ENCODE measurements at places on chromosomes 11 and 22.

DNA sequence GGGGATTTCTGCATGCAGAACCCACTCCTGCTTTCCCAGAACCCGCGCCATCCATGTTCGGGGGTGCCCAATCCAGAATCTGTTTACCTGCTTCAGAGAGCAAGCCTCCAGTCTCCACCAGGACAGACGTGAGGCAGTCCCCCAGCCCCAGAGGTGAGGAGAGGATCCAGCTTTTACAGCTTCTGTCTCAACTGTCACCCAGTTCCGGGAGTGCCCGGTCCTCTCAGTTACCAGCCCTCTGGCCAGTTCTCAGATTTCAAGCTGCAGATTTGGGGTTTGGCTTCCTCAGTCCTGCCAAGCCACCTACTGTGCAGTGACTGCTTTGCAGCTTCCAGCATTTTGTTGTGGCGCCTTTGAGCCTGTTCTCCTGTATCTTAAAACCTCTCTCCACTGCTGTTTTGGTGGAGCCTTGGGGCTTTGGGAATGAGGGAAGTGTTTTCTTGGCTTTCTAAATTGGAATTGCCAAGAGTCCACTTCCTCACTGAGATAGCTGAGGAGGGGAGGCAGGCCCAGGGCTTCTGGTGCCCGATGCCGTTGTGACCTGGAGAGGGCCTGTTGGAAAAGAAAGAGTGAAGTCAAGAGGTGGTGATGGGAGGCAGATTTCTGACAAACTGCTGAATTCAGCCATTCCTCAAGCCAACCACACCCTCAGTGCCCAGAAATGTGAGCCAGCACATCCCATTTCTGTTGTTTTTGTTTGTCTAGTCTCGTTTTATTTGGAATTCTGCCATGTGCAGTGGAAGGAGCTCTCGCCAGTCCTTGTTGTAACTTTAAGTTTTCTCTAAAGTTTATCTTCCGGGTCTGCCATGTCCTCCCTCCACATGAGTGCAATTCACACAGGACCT is 513.4 kb downstream of the TBC1D22A start:
- DNase-seq = no peak

GRCh38 chr11:126676536-126676935 is 321.1 kb downstream of the ST3GAL4 start:
- DNase-seq = no peak

- DNase-seq = no peak
Observed at GRCh38 chr11:60781286-60781980, 3.7 kb upstream of the MS4A10 start.

GRCh38 chr22:49632199-49633009 is 195.3 kb downstream of the BRD1 start:
- no peak for DNase-seq

GRCh38 chr11:14577835-14578529 is 57.8 kb upstream of the PSMA1 start:
- no peak for DNase-seq

- DNase-seq = no peak
Observed at GRCh38 chr22:36010090-36010489, 18.5 kb downstream of the RBFOX2 start.

Data from stimulated activated CD4-positive, alpha-beta T cell treated with anti-CD3 and anti-CD28 coated beads, Interleukin-2, amount 100 ng/mL, for 4 hours (primary cell).